ENCODE measurements at places on chromosomes 5 and 9.

GRCh38 chr9:127835991-127836516 is 18.4 kb downstream of the ENG start:
- DNase-seq: no peak

GRCh38 chr5:154395407-154396106 is 50.2 kb upstream of the SAP30L start:
- DNase-seq: no peak

DNA sequence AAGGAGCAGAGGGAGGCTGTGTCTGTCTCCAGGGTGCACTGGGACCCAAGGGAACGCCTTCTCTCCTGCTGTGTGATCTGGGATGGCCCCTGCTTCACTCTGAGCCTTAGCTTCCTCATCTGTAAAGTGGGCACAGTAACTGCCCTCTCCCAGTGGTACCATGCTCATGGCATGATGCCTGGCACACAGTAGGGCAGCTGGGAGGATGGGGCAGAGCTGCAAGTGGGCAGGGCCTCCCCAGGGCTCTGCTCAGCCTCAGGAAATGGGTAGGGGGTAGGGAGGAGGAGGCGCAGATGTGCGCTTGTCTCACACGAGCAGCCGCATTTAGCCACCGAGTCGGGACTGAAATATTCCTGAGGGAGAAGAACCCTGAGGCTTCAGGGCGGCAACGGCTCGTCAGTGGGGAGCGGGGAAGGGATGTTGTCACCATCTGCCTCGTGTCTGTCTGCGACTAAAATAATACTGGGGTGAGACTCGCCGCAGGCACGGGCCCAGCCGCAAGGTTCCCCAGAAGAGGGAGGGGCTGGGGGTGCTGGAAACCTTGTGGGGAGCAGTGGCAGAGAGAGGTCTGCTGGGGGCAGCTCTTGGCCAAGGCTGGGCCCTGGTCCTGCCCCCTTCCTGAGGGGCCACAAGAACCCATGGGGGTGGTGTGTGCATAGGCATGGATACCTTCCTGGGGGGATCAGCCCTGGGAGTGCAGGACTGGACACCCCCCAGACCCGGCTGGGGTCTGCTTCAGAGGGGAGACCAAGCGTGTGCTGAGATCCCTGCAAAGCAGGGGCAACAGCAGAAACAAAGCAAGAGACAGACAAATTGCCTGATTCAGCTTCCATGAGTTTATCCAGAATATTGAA is 55.2 kb upstream of the PSD2 start:
- no peak for DNase-seq

DNA sequence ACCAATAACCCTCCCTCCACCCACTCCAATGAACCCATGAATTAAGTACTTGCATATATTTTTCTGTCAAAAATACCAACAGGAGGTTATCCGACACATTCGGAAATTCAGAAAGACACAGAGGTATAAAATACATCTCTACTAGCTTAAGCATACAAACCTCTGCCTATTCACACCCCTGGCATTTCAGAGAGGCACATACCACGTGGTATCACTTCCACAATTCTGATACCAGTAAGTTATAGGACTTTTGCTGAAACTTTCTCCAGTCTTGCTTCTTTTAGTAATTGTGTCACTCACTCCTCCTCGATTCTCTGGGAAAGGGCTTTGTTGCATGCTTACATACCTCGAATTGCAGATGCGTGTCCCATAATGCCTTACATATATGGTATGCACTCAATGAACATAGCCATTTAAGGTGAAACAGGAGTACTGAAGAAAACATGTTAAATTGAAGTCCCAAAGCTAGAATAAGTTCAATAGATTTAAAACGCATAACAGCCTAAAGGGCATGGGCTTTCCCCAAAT is 58.1 kb downstream of the TLE1 start:
- DNase-seq: no peak

GRCh38 chr5:170380361-170380951 is 8.7 kb downstream of the KCNMB1 start:
- DNase-seq: no peak

Data from stimulated activated CD8-positive, alpha-beta memory T cell treated with anti-CD3 and anti-CD28 coated beads, Interleukin-2, amount 100 ng/mL, for 1 hour (primary cell).